ENCODE measurements at places on chromosomes 11 and 22.

DNA sequence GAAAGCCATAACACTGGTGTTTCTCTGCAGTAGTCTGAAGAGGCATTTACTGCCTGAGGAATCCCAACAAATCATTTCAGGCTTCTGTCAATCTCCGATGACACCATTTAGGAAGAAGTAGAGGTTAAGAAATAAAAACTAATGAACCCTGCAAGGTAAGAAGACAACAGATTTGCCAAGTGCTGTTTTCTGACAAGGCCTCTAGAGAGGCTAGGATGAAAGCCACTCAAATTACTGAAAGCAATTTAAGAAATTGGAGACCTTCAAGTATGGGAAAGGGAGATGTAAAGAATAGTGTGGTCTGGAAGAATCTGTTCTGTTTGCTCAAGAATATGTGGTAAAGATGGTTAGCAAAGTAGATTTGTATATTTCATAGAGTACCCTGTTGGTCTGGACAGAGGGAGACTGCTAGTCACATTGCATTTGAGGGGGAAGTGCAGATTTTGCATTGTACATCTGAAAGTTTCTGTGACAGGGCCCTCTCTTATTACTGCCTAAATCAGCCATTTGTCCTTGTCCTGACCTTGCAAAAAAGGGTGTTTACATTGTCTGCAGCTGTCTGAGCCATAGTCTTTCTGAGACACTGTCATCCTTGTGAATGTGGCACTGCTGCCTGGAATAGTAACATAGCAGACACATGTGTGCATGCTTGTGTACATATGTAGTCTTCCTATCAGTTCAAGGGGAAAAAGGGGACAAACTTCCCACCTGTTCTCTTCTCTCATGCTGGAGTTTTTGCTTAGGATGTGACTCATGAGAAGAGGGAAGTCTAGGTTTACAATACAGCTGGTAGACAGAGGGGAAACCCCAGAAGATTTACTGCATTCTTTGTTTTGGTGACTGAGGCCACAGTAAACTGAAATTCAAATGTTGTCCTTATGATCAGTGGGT lies 640.2 kb upstream of the KIRREL3 start:
- no peak for DNase-seq

- no peak for DNase-seq
Measured at GRCh38 chr11:9761441-9761945, 97.6 kb downstream of the SWAP70 start.

- no peak for DNase-seq
Measured at GRCh38 chr11:65210748-65211147, 29.0 kb downstream of the CAPN1 start.

GRCh38 chr22:29136782-29137700 lies 64.2 kb downstream of the KREMEN1 start:
- DNase-seq: no peak

DNA sequence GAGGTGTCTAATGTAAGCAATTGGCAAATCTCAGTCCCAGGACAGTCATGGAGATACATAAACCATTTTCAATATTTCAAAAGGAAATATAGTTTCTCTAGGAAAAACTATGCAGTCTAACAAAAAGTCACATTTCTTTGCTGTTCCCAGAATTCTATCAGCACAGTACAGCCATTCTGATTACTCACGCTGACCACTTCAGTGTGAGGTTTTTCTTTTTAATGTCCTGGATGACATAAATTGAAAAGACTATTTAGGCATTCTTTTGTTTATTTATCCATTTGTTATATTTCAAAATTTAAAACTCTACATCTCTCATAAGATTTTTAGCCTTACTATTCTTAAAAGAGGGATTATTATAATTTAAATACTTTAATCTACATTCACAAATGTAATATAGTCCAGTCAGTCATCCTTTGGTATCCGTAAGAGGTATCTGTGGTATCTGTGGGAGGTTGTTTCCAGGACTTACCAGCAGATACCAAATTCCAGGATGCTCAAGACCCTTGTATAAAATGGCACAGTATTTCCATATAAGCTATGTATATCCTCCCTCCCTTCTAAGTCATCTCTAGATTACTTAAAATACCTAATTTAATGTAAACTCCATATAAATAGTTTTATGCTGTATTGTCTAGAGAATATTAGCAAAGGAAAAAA lies 331.1 kb upstream of the PITPNB start:
- no peak for DNase-seq

All from effector memory CD8-positive, alpha-beta T cell (primary cell).